ENCODE measurements at places on chromosomes 12 and 14.

- no peak for DNase-seq
These were observed 17.1 kb downstream of the DEGS2 start for GRCh38 chr14:100142073-100143040.

GRCh38 chr14:85482552-85482951 is 47.4 kb upstream of the FLRT2 start:
- no peak for DNase-seq

DNA sequence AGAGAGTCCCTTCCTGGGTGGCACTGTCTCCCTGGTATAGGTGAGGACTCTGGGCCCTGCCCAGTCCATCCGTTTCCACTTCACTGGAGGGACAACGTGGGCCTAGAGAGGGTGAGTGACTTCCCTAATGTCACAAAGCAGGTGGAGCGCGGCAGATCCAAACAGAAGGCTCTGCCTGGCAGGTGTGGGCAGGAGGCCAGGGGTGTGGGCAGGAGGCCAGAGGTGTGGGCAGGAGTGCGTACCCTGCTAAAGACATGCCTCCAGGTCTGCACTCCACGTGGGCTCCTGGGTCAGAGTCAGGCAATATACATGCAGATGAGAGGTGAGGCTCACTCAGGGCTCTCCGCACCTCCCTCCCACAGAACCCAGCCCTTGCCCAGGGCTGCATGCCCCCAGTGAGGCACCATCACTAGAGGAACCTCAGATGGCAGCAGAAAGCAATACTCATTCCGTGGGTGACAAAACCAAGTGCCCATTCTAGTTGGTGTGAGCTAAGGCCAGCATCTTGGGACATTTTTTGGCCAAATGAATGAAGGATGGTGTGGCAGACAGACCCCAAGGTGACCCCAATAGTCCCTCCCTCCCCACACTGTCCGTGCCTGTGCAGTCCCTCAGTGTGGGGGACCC is 271.6 kb upstream of the RTL1 start:
- no peak for DNase-seq

- DNase-seq = no peak
These were observed 652 bp downstream of the SART3 start for GRCh38 chr12:108560321-108560721.

DNA sequence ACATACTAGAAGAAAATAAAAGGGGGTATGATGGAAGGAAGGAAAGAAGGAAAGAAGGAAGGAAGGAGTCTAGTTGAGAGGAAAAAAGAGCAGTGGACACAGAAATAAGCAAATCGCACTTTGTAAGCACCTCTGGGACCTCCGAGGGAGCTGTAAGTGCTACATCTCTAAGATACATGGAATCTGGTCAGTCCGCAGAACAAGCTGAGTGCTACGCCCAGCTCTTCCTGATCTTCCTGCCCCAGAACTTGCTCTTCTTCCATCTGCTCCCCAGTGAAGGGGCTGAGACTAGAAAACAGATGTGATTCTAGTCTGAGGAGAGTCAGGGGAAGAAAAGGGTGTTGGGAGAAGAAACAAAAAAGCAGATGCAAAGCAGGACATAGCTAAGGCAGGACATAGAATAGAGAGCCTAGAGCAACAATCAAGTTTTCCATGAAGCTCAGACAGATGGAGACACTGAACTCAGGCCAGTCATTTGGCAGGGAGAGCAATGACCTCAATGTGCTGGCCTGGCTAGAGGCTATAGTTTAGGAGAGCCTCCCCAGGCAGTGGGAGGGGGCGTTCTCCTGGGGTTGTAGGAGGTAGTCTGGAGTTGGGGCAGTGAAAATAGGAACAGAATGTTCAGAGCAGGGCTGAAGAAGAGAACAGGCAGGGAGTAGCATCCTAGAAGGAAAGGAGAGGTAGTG is 1.7 kb upstream of the MFAP5 start:
- no peak for DNase-seq

GRCh38 chr14:50601394-50601793 is 41.4 kb downstream of the ATL1 start:
- DNase-seq = no peak
